ENCODE measurements at places on chromosomes 2 and 18.

GRCh38 chr2:234483568-234484251, 13.2 kb downstream of the ARL4C start:
- peak; percentile 74 for DNase-seq

DNA sequence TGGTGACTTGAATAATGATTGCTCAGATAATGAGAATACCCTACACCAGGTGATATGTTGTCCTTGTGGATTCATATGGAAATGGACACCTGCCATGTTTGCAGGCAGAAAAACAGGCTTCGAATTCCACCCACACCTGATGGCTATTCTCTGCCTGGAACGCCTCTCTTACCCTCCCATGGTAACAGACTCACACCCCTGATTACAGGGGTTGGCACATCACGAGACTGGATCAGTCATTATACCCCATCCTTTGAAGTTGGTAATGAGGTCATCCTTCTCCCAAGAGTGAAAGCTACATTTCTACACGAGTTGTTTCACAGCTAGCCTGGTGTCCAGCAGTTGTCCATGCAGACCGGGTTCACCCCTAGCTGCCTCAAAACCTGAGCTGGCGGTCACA, 71.4 kb upstream of the MBOAT2 start:
- DNase-seq, result no peak

GRCh38 chr2:227117027-227117426, 47.0 kb downstream of the COL4A4 start:
- no peak for DNase-seq

- DNase-seq, result no peak
These were observed 102.3 kb upstream of the RFX8 start for GRCh38 chr2:101577173-101577572.

DNA sequence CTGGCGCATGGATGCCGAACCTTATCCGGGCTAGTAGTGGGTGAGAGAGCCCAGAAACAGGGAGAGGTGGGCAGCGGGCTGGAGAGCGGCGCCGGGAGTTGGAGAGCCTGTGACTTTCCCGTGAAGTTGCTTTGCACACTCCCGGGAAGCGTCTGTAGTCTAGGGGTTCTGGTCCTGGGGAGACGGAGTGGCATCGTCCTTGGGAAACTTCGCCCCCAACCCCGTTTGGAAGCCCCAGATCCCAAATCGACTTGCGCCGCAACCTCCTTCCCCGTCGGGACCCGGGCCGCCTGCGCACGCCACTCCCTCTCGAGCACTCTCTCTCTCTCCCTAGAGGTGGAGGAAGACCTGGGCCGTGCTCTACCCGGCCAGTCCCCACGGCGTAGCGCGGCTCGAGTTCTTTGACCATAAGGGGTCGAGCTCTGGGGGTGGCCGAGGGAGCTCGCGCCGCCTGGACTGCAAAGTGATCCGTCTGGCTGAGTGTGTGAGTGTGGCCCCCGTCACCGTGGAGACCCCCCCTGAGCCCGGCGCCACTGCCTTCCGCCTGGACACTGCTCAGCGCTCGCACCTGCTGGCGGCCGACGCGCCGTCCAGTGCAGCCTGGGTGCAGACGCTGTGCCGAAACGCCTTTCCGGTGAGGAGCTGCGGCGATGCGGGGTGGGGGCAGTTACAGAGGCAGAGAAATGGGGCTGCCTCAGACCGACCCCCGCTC, 456 bp downstream of the DOK1 start:
- DNase-seq, result peak; percentile 15

DNA sequence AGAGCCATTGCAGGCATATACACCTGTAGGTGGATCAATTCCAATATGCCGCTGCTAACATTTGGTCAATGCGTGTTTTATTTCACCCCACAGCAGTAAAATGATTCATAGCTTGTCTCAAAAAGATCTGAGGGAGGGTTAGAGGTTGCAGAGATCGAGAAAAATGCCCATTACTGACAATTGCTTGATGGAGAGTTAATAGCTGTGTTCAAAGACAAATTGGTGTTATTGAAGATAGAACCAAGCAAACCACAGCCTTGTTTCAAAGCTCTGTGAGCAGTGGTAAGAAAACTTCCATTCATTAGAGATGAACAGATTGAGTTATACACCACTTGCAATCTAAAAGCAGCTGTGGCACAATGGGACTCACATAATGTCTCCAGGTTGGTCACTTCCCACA, 95.4 kb downstream of the KCNE4 start:
- DNase-seq, result no peak

DNA sequence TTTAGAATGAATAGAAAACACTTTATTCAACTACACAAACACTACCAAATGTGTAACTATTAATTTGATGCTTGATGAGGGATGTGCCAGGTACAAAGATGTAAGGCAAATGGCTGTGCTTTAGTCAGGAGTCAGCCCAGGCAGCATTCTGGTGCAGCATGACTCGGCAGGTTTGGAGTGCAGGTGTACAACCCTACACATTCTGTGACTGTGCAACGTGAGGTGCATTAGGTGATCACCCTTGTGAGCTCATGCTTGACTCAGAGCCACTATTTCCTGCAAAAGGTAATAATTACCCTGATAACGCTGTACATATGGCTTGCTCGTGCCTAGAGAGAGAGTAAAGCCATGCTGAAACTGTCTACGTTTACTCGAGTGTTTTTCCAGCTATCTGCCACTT, 288.7 kb upstream of the DSEL start:
- DNase-seq, result no peak

- no peak for DNase-seq
These were observed 206.9 kb upstream of the SPRED2 start for GRCh38 chr2:65639156-65639864.

- no peak for DNase-seq
These were observed 5.1 kb downstream of the COMMD1 start for GRCh38 chr2:61910603-61911002.

DNA sequence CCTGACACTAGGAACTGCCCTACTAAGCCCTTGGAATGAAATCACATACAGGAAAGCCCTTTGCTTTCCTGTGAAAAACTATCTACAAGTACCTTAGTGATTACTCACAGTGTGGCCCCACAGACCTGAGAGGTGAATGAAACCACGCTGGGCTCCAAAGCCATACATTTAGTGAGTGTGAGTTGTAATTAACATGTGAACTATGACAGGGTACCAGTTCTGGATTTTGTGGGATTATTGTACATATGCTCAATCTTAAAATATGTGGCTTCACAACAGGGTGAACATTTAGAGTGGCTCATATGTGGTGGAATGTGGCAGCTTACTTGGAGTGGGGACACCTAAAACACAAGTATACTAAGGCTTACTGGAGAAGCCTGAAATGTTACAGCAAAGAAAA, 12.3 kb downstream of the KCTD1 start:
- DNase-seq, result no peak

- DNase-seq, result no peak
These were observed 108.8 kb downstream of the ACKR3 start for GRCh38 chr2:236678307-236678975.

- no peak for DNase-seq
These were observed 29.3 kb downstream of the HS1BP3 start for GRCh38 chr2:20621366-20622295.

DNA sequence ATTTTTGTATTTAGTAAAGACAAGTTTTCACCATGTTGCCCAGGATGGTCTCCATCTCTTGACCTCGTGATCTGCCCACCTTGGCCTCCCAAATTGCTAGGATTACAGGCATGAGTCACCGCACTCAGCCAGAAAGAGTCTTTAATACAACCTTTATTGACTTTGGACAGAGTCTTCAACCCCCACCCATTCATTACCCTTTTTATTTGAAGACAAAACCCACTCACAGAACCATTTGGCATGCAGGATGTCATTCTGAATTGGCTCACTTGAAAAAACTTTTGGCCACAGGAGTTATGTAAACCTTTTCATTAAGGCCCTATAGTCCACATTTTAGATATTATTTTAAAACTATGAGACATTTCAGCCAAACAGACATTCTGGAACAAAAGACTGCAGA, 217.9 kb upstream of the RND3 start:
- no peak for DNase-seq

DNA sequence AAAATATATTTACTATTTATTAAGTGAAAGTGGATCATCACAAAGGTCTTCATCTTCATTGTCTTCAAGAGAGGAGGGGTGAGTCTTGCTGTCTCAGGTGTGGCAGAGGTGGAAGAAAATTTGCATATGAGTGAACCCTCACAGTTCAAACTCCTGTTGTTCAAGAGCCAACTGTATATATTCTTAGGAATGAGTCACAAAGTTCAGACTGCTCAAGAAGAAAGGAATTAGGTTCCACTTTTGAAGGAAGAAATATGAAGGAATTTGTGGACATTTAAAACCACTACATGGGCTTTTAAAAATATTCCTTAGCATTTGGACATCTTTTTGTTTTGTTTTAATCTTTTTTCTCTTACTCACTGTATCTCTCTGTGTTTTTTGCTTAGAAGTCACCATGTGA, 212.6 kb downstream of the INSIG2 start:
- DNase-seq, result no peak

DNA sequence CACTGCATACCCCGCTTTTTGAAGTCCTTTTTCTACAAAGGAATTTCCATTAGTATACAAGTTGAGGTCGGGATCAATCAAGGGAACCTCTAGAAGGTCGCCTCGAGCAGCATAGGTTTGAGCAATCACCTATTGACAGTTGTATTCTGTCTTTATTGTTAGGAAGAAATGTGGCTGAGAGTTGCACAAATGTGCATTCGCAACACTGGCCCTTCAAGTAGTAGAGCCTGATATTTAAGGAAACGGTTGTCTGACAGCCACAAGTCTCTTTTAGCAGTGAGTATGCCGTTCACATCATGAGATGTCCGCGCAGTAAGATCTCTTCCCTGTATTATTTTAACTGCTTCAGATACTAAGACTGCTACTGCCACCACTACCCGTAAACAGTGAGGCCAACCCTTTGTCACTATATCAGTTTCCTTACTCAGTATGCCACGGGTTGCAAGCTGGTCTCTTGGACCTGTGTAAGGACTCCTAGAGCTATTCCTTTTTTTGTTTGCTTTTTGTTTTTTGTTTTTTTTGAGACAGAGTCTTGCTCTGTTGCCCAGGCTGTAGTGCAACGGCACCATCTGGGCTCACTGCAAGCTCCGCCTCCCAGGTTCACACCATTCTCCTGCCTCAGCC, 10.0 kb upstream of the STARD7 start:
- DNase-seq, result no peak

GRCh38 chr2:117065912-117066311, 748.6 kb upstream of the DDX18 start:
- DNase-seq, result no peak

- DNase-seq, result no peak
These were observed 251.3 kb upstream of the EPAS1 start for GRCh38 chr2:46045888-46046287.

GRCh38 chr2:37652199-37652640, 19.2 kb downstream of the CDC42EP3 start:
- no peak for DNase-seq

DNA sequence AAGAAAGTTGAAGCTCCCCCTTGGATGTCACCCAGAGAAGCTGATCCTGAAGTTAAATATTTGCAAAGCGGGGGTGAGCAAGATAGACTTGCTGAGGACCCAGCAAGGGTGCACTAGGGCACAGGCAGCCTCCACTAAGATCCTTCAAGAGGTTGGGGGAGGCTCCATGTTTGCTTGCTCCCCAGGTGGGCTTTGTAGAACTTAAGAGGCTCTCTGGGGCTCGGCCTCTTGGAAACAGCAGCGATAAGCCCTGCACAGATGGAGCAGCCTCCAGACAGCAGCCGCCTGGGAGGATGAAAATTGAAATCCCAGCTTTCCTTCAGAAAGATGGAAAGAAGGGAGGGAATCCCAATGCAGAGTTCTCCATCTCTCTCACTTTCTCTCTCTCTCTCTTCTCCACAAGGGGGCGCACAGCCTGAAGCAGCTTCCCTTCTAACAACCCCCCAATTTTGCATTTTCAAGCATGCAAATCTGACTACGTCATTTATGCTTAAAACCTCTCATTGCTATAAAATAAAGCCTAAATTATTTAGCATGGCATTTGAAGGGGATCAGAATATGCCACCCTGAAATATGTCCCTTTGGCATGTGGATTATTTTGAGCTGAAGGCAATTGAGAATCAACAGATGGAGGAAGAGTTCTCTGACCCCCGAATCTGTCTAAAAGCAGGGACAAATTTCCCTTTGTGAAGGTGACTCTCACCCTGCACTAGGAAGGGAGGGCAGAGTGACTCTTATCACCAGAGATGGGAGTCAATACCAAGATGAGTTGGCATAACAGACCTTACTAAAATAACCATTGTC, 185.7 kb upstream of the KLHL29 start:
- no peak for DNase-seq

GRCh38 chr18:73842795-73843394, 304.7 kb downstream of the FBXO15 start:
- peak; percentile 4 for DNase-seq

DNA sequence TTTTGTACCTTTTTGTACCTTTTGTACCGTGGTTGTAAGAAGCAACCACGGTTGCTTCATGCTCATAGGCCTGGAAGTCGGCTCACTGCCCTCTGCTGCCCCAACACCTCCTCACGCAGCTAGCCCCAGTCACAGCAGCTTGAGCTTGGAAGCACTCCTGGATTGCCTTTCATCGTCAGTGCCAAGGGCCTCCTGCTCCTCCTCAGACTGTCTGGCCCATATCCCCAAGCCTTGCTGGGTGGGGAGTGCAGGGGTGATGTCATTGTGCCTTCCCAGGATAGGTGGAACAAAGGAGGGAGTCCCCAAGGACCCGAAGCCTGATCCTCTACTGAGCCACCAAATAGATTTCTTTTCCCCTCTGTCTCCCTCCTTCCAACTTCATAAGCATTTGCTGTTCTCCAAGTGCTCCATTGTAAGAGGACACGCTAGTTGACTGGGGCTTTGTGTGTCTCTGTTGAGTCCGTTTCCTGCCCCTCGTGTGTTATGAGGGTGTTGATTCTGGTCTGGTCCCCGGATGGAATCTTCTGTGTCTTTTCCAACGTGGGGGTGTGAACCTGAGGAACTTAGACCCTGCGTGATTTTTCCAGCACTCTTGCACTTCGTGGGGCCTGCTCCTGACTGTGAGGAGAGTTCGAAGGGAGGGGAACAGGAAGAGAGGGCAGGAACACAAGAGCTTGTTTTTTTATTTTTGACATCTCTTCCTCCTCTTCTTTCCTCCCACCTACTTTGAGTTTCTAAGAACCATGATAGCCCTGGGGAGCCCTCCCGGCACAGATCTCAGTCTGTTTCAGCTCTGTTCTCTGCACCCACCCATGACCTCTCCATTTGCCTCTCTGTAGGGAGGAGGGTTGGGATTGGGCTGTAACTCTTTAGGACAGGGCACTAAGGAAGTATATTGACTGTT, 127.2 kb upstream of the EML6 start:
- no peak for DNase-seq

- no peak for DNase-seq
These were observed 9.1 kb upstream of the AP1S3 start for GRCh38 chr2:223846515-223846914.

DNA sequence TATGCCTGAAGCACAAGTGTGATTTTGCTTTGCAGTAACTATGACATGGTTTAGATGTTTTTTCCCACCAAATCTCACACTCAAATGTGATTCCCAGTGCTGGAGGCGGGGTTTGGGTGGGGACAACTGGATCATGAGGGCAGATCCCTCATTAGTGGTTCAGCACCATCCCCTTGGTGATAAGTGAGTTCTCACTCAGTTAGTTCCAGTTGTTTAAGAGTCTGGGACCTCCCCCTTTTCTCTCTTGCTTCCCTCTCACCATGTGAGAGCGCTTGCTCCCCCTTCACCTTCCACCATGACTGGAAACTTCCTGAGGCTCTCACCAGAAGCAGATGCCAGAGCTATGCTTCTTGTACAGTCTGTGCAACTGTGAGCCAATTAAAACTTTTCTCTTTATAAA, 102.9 kb downstream of the NBAS start:
- no peak for DNase-seq

- no peak for DNase-seq
These were observed 46.5 kb downstream of the RAB10 start for GRCh38 chr2:26080356-26080755.

- no peak for DNase-seq
These were observed 183.4 kb upstream of the CDH7 start for GRCh38 chr18:65567372-65567771.

All from activated gamma-delta T cell treated with anti-CD3 and anti-CD28 coated beads, Interleukin-2, amount 50 U/mL, for 16 hours (primary cell).